ENCODE measurements at places on chromosomes 2 and 18.

- DNase-seq = no peak
These were observed 435.8 kb upstream of the DDX18 start for GRCh38 chr2:117378653-117379052.

DNA sequence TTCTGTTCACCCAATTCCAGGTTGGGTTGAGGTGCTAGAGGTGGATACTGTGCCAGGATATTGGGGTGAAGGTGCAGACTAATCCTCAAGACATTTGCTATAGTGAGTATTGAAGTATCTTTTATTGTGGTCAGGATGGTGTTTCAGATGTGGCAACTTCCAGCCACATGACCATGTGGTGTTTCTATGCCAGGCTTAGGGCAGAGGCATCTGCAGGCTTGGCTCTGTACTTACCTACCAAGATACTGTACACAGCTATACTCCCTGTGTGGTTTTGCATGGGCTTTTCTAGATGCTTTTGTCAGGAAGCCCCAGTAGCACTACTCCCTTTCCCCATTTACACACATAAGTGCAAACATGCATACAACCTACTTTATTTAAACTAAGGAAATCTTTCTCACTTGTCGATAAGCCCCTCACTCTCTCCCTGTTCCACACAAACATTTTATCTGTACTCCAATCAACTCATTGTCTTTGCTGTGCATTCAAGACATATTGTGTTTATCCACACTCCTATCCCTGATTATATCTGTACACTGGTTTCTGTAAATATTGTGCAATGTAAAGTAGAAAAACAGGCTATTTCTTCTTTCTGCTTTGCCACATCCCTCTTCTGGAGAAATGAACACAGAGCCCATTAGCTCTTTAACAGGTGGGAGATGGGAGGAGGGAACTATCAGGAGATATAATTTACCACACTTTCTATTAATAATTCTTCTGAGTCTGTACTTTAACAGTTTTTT, 12.3 kb downstream of the ARL6IP6 start:
- no peak for DNase-seq

DNA sequence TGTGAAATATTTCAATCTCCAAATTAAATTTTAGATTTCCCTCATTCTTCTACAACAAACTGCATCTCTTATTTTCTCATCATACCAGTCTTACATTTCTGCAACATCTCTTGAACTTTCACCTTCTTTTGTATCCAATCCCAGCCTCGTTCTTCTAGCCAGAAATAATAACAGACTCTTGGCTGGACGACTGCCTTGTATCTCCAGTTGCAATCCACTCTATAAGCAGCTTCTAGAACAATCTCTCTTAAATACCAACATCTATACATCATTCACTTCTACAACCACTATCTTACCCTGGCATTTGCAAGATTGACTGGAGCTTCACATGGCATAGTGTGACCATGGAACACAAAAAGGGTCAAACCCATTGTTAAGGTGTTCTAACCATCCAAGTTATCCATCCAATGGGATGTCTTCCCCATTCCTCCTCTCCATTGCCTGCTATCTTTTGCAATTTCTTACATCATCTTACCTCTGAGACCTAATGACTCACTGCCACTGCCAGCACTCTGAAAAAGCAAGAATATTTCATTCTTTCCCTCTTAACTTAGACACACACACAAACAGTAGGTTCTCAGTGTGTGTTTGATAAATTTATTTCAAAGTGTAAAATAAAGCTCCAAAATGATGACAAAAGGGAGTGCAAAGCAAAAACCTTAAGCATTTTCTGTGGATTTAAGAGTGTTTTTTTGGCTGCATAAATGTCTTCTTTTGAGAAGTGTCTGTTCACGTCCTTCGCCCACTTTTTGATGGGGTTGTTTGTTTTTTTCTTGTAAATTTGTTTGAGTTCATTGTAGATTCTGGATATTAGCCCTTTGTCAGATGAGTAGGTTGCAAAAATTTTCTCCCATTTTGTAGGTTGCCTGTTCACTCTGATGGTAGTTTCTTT, 145.6 kb downstream of the METTL4 start:
- DNase-seq = no peak

GRCh38 chr2:240310645-240311044, 124.8 kb upstream of the GPC1 start:
- no peak for DNase-seq

DNA sequence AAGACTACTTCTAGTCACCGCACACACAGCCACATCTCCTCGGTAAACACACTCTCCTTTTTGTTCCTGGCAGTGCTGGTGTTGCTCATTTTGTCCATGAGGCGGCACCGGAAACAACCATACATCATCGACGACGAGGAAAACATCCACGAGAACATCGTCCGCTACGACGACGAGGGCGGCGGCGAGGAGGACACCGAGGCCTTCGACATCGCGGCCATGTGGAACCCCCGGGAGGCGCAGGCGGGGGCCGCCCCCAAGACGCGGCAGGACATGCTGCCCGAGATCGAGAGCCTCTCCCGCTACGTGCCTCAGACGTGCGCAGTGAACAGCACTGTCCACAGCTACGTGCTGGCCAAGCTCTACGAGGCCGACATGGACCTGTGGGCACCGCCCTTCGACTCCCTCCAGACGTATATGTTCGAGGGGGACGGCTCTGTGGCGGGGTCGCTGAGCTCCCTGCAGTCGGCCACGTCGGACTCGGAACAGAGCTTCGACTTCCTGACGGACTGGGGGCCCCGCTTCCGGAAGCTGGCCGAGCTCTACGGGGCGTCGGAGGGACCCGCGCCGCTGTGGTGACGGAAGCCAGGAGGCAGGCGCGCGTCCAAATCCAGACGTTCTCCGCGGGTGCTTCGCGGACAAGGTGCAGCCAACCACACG, 221.0 kb downstream of the CDH20 start:
- no peak for DNase-seq

DNA sequence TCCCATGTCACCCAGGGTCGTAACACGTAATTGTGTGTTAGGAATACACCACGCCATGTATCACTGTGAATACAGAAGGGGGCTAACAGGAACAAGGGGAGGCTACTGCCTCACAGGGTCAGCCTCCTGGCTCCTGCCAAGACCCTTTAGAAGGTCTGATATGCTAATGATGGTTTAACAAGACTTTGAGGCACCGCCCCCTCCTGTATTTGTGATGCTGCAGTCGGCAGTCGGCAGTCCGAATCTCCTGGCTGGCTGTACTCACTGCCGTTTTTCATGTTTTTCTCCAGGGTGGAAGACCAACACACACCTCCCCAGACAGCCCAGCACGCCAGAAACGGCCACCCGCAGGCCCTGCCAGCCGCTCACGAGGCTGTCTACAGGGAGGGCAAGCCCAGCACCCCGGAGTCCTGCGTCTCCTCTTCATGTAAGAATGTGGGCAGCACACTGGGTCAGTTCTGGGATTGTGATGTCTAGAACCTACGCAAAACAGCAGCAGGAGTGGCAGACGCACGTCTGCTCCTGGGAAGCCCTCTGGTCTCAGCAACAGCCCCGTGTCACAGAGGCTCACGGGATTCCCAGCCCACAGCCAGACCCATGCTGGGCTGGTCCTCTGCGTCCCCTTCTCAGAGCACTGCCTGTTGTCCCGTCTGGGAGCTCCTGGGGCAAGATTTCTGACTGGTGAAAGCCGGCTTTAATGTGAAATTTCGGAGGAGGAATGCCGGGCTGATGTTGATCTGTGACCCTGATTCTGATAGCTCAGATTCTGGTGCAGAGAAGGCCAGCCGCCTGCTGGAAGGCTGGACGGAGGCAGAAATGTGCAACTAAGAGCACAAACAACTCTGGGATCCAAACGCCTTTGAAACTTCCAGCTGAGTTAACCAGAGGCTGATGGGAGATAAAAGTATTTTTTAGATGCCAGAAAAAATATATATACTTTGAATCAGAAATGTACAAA, 39.7 kb upstream of the B3GNT7 start:
- no peak for DNase-seq

DNA sequence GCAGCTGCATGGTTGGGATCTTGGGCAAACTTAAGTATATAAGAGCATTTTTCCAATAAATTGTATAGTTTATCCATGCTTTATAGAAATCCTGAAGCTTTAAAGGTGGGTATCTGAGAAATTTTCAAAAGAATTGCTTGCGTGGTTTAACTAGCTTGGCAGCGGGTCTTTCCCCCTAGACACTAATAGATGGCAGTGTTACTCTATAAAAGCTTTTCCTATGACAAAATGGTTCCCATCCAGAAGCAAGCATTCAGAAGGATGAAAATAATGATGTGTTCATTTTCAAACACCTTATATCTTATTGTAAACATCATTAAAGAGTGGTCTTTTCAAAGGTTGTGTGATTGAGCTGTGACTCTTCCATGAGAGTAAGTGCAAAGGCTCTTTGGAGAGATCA, 45.9 kb downstream of the KDM3A start:
- no peak for DNase-seq

GRCh38 chr2:88603146-88603545, 24.1 kb downstream of the EIF2AK3 start:
- no peak for DNase-seq

DNA sequence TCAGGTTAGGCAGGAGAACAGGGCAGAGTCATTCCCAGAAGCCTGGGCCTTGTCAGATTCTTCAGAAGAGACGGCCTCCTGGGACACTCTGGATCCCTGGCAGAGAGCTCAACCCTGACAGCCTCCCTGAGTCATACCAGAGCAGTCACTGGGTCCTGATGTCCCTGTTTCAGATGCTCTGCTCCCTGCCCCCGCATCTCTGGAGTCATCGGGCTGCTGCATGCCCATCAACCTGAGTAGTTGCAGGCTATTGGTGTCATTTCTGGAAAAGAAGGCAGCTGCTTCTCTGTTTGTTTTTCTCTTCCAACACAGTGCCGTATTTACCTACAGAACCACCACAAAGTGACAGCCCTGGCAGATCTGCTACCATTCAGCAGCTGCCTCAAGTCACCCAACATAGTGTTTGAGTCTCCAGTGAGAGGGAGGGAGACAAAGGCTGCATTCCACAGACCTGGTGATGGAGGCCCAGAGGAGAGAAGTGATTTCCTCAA, 145.1 kb downstream of the B3GNT2 start:
- DNase-seq = no peak

DNA sequence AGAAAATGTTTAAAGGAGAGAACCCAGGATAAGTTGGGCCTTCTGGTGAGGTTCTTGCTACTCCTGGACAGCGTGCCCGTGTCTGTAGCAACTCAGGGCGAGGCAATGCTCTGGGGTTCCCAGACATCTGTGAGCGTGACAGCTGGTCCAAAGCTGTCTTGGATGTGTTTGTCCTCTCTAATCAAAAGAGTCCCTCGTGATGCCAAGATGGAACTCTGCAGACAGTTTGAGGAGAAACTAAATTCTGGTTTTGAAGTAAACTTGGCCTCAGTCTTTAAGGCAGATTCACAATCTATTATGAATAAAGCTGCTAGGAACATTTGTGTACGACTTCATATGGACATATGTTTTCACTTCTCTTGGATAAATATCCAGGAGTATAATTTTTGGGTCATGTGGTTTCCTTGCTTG, 47.3 kb downstream of the TMEM17 start:
- no peak for DNase-seq

DNA sequence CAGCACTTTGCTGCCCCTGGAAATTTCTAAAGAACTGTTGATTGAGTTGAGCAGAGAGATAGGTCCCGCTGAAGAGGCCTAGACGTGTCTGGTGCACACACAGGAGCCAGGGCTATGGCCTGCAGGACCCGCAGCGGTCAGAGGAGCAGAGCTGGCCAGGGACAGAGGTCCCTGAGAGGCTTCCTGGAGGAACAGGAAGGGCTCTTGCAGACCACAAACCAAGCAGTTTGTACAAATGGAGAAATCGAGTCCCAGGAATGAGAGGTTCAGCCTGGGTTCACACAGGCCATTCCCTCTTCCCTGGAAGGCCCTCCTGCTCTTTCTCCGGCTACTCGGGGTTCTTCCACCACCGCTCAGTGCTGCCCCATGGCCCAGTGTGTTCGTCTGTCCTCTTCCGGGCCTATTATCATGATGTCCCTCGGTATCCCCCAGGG, 1.2 kb upstream of the BIN1 start:
- no peak for DNase-seq

DNA sequence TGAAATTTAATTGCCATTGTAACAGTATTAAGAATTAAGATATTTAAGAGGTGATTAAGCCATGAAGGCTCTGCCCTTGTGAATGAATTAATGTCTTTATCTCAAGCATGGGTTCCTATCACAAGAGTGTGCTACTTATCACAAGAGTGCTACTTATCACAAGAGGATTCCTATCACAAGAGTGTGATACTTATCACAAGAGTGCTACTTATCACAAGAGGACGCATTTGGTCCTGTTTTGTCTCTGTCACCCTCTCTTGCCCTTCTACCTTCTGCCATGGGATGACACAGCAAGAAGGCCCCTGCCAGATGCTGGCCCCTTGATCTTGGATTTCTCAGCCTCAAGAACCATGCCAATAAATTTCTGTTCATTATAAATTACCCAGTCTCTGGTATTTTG, 13.2 kb upstream of the COL5A2 start:
- DNase-seq = no peak

- no peak for DNase-seq
These were observed 41.3 kb downstream of the HDHD2 start for GRCh38 chr18:47108998-47109405.

DNA sequence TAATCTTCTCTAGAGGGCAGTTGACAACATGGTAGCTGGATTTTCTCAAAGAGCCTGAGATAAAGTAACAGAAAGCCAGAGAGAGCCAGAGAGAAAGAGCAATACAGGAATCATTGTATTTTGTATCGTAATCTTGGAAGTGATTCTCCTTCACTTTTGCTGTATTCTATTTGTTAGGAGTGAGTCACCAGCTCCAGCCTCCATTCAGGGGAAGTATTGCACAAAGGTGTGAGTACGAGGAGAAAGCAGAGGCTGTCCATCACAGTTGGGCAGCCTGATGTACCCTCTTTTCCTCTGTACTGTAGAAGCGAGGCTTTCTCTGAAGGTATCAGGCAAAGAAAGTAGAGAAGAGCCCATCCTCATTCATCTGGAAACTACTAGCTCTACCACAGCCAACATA, 176.8 kb downstream of the KCNS3 start:
- no peak for DNase-seq

- no peak for DNase-seq
These were observed 13.0 kb downstream of the RRM2 start for GRCh38 chr2:10135296-10136089.

DNA sequence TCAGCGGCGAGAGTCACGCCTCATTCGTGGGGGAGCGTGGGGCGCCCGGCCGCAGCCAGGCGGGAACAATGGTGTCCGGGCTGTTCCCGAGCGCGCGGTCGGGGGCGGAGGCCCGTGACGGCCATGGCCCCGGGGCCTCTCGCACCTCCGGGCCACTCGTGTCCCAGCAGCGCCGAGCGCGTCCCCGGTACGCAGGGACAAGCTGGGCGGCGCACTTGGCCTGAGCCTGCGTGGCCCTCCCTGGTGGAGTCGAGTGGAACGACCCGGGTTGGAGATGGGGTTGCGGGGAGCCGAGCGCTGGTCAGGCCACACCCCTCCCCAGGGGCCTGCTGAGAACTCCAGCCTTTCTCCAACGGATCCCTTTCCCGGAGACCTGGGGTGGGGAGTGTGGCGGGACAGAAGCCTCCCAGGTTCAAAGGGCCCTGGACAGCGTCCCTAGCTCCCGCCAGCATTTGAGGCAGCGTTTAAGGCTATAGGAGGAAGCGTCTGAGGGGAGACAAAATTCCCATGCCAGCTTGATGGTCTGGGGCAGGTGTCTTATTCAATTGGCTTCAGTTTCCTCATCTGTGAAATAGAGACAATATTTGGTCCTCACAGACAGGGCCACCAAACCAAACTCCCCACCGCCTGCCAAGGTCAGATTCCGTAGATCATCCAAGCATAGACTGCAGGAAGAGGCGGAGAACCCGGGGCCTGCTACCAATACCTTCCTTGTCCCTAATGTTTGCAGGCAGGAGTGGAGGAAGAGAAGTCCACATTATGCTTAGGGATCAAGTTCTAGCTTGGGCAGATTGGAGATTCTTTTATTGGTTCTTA, 553 bp downstream of the CNDP2 start:
- peak; percentile 89 for DNase-seq
